ENCODE measurements at places on chromosomes 3 and 15.
A peak's percentile ranks its signal among the peaks of the same experiment; 100 is the strongest.

DNA sequence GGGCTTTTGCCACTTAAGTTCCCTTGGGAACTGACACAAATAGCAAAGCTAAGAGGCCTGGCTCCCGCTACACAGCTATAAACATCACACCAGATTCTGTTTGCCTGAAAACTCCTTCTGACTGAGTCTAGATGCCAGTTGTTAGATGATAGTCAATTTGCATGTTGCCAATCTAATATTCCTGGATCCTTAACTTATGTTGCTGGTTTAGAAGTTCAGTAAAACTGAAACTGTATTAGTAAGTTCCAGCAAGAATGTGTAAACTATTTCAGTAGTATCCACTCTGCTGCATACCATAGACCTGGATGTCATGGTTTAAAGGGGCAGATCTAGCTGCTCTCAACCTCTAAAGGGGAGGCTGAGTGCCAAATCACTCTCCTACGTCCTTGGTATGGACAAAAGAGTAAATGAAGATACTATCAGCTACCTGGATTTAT, 27.1 kb upstream of the LACTB start:
- no peak for DNase-seq

DNA sequence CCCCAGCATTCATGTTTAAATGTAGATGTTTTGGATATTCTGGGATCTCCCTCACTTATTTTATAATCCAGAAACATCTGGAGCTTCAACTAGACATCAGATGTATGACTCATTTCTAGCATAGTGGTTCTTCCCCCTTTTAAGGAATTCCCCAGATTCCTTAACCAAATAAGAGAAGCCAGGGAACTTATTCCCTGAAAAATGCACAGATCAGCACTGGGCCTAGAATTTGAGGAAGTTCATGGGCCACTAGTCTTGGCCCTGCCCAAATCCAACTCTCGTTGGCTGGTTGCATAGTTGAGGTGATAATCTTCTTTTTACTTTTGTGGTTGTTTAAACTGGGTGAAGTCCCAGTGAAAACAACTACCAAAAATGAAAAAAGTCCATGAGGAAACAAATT, 20.4 kb downstream of the RARRES1 start:
- DNase-seq, result no peak

- no peak for DNase-seq
These were observed 28.4 kb upstream of the RPL29 start for GRCh38 chr3:52023860-52024764.

DNA sequence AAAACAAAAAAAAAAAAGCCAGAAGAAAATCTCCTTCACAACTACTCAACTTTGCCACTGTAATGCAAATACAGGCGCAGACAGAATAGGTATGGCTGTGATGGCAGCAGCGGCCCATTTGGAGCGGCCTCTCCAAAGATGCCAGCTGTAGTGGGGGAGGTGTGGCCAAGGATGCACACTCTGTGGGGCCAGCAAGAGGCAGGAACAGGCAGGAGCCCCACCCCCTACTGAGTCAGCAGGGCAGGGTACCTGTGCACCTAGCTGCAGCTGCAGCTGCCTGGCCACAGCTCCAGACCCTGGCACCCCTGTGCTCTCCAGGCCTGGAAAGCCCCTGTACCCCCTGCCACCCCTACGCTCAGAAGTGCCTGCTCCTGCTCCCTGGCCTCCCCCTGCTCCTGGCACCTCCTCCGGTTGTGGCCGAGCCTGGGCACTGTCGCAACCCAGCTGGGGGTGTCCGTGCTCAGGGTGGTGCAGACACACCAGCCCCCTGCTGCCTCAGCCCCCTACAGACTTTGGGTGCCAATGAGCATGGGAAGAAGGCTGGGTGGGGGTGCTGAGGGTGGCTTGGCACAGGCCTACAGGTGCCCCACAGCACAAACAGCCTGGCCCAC, 312.7 kb downstream of the ULK4 start:
- no peak for DNase-seq

DNA sequence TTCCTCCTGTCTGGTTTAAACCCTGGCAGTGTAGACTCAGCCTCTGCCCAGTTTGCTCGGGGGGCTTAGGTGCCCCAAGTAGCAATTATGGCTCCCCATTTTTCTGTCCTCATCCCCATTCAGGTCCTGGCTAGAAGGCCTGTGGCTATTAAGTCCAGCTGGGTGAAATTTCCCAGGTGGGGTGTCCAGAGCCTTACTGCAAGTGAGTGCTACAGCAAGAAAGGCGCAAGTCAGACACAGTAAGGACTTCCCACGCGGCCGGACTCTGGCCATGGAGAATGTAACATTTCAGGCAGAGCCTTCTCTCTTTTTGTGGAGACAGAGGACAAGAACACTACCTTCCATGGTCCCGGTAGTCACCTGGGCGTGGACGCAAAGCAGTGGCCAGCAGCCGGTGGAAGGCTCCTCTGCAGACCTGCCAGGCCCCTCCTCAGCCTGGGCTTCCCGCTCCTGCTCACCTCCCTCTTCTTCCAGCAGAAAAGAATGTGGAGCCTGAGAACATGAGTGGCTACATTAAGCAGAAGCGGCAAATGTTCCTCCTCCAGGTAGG, 23.3 kb downstream of the CFAP100 start:
- DNase-seq, result no peak

GRCh38 chr15:66956672-66957430, 108.6 kb upstream of the SMAD3 start:
- DNase-seq, result no peak

GRCh38 chr3:107133891-107134290, 243.3 kb upstream of the CCDC54 start:
- DNase-seq, result no peak

GRCh38 chr3:135311699-135312098, 516.6 kb downstream of the EPHB1 start:
- DNase-seq, result no peak

DNA sequence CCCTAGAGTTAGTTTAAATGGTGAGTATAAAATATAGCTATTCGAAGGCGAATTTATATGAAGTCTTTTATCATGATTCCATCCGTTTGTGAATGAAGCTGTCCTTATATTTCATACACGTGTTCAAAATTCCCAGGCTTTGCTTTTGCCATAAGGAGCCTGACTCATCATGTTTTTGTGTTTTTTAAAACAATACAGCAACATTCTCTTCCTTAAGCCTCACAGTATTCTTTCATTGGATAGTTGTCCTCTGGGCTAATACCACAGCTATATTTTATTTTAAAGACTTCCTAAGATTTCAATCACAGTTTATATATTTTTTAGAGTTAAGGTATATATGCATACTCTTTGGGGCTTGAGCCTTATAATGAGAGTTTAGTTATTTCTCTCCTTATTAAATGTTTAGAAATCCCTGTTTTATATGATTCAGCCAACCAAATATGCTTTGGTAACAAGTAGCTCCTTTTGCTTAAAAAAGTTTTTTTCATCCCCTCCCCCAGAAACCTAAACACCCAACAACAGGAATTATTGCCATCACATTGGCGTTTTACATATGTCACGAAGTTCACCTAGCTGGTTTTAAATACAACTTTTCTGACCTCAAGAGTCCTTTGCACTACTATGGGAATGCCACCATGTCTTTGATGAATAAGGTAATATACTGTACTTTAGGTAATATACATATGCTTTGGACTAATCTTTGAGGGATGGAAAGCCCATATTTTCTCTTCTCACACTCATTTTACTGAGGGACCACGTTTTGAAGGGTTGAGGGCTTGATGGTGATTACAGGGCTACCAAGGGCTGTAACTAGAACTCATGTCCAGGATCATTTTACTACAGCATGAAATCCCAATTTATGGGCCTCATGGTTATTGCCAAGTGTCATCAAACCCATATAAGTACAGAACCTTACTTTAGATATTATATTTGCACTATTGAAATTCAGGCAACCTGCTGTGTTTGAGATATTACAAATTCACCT, 28.5 kb downstream of the ST3GAL6 start:
- DNase-seq, result no peak

DNA sequence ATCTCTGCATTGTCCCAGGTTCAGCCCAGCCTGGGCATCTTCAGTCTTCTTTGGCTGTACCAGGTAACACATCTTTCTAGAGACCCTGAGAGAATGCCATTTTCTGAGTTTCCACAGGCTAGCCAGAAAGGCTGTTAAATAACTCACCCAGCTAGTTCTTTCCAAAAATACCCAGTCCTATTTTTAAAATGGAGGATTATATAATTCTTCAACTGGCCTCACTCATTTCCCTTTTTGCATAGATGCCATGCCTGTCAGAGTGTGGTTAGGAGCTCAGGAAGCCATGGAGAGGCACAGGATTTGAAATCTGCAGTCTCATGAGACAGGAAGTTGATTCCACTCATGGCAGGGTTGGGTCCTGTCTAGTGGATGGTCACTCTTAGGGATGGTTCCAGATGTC, 39.8 kb downstream of the CEMIP start:
- no peak for DNase-seq

GRCh38 chr3:109131276-109131675, 5.2 kb upstream of the C3orf85 start:
- no peak for DNase-seq

DNA sequence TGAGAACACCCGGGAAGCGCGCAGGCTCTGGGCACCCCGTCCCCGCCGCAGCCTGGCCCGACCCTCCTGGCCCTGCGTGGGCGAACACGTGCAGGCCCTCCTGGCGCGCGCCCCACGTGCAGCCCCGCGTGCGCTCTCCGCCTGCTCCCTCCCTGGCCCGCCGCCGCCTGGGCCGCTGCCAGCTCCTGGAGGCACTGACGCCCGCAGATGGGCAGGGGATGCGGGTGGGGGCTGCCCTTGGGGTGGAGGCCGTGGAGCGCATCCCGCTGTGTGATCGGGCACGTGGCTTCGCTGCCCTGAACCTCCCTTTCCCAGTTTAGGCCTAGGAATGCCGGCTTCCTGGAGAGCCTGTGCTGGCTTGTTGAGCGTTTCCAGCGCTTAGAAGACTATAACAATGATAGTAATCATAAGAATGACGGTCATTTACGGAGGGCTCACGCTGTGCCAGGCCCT, 104.6 kb upstream of the SLC6A6 start:
- DNase-seq, result no peak

GRCh38 chr3:123739106-123739505, 145.0 kb downstream of the MYLK start:
- no peak for DNase-seq

- no peak for DNase-seq
These were observed 17.9 kb downstream of the C3orf38 start for GRCh38 chr3:88167704-88168103.

DNA sequence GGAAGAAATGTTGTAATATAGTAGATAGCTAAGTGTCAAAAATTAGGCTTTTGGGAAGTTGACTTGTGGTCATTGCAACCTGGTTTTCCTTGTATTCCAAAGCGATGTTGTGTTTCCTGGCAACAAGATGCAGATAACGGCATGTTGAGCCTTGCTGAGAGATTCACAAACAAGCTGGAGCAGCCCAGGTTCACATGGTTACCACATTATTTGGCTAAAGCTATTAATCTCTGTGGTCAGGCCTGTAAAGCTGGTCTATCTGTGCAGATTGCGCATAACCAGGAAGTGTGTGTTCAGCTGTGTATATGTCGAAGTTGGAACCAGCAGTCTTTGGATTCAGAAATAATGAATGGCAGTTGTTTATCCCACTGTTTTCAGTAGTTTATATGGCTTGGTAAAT, 6.6 kb downstream of the TIPARP start:
- DNase-seq, result no peak

- no peak for DNase-seq
These were observed 5.3 kb downstream of the SNUPN start for GRCh38 chr15:75620058-75620820.

DNA sequence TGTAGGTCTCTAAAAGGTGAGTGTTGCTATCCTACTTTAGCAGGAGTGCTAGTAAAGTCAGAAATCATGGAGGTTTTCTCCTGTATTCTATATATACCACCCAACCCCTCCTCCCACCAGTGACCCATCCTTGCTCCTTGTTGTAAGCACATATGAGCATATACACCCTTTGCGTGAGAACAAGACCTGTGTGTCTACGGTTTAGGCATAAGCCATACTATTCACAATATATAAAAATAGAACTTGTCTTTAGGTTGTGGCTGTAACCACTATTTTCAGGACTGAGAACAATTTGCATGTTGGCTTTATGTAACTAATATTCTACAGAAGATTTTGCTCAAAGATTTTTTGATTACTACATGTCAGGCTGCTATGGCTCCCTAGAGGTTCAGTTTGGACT, 59.1 kb upstream of the TOP2B start:
- no peak for DNase-seq

- no peak for DNase-seq
These were observed 6.0 kb downstream of the PLIN1 start for GRCh38 chr15:89673165-89673512.

GRCh38 chr3:33089515-33089914, 7.4 kb downstream of the GLB1 start:
- DNase-seq, result no peak

DNA sequence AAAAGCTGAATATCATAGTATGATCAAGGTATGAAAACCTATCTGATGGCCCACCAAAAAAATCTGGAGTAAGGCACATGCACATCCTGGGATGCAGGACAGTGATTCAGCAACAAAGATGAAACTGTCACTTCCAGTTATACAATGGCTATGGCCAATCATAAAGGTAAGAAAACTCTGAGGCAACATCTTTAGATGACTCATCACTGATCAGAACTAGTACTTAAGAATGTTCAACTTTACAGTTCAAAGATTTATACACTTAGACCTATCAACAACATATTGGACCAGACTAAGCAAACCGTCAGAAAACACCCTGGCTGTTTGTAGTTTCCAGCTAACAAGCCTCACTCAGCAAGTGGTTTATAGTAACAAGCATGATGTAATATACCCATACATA, 21.3 kb upstream of the PLCH1 start:
- no peak for DNase-seq

DNA sequence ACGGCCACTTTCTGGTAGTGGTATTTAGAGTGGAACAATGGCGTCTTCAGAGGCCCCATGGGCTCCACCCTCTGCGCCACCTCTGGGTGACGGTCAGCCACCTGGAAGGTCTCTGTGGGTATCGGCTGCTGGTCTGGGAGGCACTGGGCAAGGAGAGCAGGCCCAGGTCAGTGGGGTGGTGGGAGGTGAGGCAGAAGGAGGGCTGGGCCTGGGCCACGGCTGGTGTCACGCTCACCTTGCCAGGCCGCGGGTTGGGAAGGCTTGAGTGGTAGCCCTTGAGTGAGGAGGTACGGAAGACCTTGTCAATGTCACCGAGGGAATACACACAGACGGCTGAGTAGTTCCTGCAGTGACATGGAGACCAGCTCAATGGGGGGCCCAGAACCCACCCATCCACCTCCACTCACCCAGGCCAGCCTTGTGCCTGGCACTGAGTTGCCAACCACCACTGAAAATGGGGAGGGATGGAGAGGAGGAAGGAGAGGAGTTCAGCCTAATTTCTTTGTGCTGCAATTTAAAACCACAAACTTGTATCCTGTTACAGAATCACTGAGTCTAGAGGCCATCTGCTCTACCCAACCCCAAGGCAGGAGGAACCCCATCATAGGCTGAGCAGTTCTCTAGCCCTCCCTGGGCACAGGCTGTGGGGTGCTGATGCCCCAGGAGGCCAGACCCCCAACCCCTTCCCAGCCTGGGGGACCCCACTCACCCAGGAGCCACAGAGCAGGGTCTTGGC, 19.0 kb downstream of the SEMA7A start:
- no peak for DNase-seq

GRCh38 chr3:129016356-129016719, 15.2 kb downstream of the EFCC1 start:
- DNase-seq, result no peak

- no peak for DNase-seq
These were observed 254.7 kb downstream of the CACNA2D3 start for GRCh38 chr3:54376939-54377578.

- no peak for DNase-seq
These were observed 13.1 kb upstream of the PRKCD start for GRCh38 chr3:53147903-53148400.

- peak; percentile 0 for DNase-seq
These were observed 751.7 kb upstream of the GOLIM4 start for GRCh38 chr3:168847291-168847883.

- no peak for DNase-seq
These were observed at the start of gene AGBL1 for GRCh38 chr15:86079508-86080266. AGBL1 (plus strand) TSS chr15:86079871.
